Posterior cingulate gyrus (tissue), 11 donors: ENCODE measurements at places on chromosomes 1 and 21.

DNA sequence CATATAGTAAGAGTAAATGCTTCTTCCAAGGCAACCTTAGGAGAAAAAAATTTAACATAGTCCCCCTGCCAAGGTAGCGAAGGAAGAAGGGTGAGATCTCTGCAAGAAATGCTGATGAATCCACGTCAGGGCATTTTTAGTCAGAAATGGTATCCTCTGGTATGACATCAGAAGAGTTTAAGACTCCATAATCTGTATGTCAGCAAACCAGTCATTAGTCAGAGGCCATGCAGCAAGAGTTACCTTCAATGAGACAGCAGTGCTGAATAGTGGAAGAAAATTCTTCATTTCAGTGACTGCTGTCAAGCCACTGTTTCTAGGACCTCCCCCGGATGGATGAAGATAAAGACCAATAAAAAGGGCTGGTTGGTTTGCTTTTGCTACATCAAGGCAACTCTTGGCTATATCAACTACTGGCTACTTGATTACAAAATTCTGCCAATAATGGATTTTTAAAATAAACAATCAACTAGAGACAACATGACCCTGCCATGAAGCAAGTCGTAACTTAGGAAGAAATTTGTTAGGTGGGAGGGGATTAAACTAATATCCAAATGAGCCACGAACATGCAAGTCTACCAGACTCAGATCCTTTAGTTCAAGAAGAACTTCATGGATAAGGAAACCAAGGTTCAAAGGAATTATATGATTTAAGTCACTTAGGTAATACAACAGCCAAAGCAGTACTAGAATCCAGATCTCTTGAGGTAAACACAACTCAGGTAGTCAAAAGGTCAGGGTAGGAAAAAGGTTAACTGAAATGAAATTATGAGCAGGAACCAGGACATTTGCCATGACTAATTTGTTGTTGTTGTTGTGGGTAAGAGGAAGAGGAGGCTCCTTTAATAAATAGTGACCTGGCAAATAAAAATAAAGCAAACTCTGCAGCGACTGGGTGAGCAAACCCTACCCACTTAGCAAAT is 25.6 kb upstream of the GUCA2A start:
- no peak for DNase-seq

- DNase-seq, result no peak
Measured at GRCh38 chr1:41479000-41479807, 5.3 kb downstream of the EDN2 start.

DNA sequence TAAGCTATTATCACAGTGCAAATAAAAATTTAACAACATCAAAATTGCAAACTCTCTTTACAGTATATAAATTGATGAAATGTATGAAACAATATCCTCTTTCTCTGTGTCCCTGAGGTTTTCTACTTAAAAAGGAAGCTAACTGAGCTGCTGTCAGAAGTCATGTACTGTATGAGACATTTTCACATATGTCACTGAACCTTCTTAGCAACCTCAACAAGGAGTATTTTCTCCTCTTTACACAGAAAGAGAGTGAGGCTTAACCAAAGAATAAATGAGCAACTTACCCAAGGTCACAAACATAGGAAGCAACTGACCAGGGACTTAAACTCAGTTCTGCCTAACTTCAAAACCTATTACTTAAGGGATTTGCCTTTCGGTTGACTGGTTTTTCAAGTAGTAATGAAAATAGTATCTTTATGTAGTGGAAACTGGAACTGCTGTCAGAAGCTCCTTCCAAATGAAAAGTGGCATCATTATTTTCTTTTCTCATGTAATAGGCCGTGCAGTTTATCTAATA is 288.9 kb downstream of the LRRIQ3 start:
- DNase-seq, result no peak

DNA sequence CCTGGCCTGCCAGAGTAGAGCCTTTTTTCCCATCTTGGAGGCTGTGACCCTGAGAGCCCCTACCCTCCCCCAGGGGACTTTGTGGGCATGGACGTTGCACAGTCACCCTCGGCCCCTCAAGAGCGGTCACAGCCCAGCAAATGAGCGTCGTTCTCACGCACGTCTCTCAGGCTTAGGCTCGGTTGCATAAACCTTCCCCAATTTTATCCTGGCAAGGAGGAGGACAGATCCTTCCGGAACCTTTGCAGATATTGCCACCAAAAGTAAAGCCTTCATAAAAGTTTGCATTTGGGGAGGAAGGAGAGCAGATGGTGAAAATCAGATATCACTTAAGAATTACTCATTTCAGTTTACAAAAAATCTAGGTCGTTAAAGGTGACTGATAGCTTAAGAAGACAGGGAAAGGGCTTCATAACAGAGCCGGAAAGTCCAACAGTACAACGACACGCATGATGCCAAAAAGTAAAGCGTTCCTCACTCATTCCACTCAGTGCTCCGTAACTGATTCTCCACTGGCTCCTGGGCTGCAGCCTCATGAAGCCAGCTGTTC is 29.3 kb downstream of the PDE9A start:
- no peak for DNase-seq

- DNase-seq, result no peak
Measured at GRCh38 chr1:64243757-64244080, 40.3 kb downstream of the UBE2U start.

DNA sequence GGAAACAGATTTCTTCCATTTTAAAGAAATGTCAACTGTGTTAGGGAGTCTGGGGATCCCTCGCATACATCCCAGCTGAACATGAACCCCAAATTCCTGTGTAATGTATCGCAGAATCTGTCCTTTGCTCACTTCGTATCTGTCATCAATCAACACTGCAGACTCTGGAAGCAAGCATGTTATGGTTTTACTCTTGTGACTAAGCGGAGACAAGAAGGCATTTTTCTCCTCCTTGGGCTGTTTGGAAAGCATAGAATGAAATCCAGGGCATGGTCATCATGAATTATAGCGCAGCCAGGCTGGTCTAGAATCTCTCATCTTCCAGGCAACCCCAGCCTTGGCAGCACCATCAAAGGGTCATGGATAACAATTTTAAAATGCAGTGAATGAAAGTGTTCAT is 290.2 kb downstream of the KIF26B start:
- DNase-seq, result no peak

DNA sequence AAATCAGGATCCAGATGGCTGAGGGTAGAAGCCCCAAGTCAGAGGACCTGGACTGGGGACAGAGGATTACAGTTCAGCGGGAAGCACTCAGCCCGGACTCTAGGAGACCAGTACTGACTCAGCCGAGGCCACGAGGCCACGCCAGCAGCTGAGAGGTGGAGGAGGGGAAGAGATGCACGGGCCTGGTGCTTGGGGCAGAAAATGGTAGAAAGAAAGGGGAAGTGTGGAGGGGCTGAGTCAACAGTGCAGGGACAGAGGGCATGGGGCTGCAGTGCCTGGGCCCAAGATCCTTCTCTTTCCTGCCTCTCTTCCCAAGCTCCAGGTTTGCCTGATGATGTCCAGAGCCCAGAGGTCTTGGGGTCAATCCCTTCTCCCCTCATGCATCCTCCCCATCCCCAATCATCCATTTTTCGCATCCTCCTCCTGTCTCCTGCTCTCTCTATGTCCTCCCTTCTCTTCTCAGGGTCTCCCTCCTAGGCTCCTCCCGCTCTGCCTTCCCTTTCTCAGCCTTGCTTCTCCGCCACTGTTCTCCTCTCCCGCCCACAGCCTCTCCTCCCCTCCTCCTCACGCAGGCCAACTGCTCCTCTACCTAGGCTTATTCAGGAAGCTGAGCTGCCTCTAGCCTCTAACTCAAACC is 7.7 kb downstream of the ARHGEF2 start:
- peak; percentile 63 for DNase-seq

DNA sequence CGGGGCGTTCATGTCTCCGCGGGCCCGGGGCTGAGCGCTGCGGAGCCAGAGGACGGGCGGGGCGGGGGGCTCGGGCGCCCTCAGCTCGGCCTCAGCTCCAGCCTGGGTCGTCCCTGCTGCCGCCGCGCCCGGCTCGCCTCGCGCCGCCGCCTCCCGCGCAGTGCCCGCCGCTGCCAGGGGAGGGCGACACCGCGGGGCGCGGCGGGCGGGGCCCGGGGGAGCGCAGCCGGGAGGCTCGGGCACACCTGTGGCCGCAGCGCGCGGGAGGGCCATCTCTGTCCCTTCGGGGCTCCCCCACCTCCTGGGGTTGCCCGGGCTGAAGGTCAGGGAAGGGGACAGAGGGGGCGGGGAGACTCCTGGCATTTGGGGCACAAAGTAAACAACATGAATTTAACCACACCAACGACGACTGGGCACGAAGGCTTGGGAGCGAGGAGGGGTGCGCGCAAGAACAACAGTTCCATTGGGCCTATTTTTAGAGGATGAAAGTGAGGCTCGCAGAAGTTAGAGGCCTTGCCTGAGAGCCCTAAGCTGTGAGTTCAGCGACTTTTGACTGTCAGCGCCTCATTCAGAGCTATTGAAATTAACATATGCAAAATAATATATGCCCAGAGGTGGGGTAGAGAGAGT is at the start of gene FAM131C:
Gene FAM131C, minus strand, starts transcription at position 162 of the 630 bp plus-strand sequence. CDS start 209 bp downstream, outside the sequence.
- DNase-seq, result peak; percentile 54

GRCh38 chr1:107141491-107142126 is 770 bp downstream of the NTNG1 start:
- DNase-seq, result peak; percentile 20

- DNase-seq, result no peak
Measured at GRCh38 chr1:83912876-83913275, 86.1 kb downstream of the TTLL7 start.

DNA sequence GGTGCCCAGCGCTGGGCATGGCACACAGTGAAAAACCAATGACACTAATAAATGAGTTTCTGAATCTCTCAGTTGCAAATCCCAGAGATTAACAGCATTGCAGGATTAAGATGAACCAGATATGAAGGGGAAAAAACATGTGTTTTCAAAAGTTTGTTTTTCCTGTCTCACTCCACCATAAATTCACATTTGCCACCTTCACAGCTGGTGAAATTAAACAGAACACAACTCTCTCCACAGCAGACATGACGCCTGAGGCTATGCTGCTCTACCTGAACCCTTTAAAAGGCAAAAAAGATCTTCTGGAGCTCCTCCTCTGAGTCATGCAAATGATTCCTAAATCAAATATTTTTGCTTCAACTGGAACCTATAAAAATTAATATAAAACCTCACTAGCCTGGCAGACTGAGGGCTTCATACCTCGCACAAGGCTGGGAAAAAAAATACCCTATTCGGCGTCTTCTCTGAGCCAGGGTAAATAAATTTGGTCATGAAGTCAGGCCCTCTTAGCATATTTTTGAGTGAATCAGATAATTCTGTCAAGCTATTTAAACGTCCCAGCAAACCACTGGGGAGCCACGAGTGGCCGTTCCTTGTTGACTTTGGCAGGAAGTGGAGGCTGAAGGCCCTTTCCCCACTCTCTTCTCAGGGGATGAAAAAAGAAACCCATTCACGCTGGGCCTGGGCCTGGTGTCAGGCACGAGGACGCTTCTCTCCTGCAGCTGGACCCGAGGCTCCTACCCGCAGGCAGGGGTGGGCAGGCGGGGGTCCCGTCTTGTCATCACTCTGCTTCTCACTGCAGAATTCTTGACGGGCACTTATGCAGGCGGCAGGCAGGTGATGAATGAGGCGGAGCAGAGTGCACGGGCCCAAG is 53.0 kb downstream of the DMRTB1 start:
- DNase-seq, result no peak

DNA sequence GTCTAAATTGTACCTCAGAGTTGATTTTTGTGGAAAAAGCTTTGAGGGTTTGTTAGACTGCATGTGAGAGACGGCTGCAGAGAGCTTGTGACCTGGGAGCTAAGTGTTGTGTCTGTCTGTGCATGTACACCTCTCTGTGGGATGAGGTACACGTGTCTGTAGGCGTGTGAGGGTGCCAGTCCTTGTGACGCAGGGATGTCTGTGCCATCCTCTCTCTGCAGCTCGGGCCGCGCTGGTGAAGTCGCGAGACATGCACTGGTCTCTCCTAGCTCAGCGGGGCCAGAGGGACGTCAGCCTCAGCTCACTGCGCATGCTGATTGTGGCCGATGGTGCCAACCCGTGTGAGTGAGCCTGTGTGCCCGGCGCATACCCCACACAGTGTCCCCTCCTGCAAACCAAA is 66.6 kb downstream of the S100B start:
- DNase-seq, result no peak

DNA sequence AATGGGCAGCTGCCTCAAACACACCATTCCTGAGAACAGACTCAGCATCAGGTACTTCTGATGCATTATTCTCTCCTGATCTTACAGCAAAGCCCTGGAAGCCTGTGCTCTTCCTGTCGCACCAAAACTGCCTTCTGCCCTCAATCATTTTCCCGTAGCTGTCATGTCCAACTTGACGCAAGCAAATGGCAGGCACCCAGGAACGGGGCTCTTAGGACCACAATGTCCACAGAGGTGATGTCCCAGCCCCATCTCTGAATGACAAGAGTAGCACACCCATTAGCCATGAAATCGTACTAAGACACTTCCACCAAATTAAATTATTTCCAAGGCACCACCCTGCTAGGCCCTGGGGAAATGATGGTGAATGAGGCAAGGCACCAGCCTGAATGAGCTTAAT is 47.1 kb downstream of the PTPN14 start:
- no peak for DNase-seq

DNA sequence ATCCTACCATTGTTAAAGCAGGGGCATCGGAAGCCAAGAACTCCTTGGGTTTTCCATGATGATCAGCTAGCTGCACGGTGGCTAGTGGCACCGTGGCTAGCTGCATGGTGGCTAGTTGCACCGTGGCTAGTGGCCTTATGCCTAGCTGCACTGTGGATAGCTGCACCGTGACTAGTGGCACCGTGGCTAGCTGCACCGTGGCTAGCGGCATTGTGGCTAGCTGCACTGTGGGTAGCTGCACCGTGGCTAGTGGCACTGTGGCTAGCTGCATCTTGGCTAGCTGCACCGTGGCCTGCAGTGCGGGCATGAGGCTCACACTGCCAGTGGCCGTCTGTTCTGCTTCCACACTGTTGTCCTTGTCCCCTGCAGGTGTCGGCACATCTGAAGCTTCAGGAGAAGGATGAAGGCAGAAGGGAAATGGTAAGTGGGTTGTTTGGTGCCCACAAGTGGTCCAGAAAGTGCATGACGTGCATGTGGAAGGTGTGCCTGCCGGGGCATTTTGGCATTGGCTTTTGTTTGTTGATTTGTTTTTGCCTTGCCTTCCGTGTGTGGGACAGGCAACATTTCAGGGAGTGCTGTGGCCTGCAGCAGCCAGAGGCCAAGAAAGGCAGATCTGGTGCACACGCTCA is 38.6 kb downstream of the TFF3 start:
- DNase-seq, result peak; percentile 20

- DNase-seq, result no peak
Measured at GRCh38 chr21:37415939-37416338, 49.4 kb downstream of the DYRK1A start.

DNA sequence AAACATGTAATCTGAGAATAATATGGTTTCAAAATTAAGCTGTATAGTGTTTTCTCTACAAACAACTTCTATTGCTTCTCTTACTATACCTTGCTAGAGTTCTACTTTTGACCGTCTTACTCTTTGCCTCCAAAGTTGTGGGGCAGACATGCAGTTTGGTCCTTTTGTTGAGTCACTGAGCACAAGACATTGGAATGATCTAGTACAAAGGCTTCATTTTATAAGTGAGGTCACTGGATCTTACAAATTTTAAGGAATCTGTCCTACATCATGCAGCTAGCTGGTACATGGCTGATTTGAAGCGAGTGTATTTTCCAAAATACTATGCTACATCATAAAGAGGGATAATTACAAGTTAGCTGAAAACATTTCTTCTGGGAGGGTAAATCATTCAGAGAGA is 28.8 kb downstream of the OR10J1 start:
- DNase-seq, result no peak
